ENCODE measurements at places on chromosomes 7 and 10.

DNA sequence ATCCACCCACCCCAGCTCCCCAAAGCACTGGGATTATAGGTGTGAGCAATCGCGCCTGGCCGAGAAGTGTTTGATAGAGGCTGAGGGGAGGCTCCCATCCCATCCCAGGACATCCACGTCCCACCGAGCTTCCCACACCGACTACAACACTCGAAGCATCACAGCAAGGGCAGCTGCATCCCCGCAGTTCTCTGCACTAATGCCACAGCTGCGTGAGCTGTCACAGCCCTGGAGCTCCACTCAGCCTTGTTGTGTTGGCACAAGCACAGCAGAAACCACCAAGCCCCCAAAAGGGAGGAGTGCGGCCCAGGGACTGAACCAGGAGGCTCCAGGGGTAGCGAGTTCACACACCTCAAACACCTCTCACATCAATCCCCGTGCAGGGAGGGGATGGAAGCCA is 121.6 kb downstream of the DIP2C start:
- no peak for DNase-seq

GRCh38 chr7:48182718-48183369 is 11.6 kb downstream of the ABCA13 start:
- DNase-seq, result no peak

DNA sequence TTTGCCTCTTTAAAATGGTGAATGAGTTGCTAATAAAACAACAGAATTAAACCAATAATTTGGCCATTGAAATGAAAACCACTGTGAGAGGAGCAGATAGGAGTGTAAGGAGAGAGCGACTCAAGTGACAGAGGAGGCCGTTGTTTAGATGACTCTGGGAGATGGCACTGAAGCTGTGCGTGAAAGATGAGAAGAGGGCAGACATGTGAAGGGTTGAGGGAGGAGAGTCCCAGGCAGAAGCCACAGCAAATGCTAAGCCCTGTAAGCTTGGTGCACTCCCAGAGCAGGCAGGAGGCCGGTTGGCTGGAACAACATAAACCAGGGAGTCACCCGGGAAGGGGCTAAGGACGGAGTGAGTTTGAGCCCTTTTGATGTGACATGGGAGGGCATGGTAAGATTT is 814 bp upstream of the OPALIN start:
- no peak for DNase-seq

DNA sequence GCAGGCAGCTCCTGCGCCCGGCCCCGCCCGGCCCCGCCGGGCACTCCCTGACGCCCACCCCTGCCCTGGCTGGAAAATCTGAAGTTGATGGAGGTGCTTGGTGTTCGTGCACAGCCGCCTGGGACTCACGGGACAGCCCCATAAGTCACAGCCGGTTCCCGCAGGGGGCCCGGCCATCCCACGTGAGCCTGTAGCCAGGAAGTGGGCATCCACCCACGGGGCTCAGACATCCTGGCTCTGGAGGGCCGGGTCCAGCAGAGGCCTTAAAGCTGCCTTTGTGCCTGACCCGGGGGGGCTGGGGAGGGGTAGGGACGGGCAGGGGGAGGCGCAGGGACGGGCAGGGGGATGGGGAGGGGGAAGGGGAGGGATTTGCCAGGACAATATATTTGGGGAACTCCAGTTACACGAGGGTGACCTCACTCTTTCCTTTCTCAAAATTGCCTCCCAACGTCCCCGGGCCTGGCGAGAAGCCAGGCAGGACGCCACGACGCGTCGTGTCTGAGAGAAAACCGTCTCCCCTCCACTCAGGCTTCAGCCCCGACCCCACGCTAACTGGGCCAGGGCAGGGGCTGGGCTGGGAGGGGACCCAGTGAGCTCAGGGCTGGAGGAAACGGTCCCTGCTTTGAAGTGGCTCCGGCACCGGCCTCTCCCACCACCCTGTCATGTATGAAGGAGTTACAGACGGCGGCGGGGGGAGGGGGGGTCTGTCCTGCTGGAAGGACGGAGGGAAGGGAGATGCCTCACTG is 82.1 kb upstream of the PDGFA start:
- DNase-seq, result peak; percentile 83

DNA sequence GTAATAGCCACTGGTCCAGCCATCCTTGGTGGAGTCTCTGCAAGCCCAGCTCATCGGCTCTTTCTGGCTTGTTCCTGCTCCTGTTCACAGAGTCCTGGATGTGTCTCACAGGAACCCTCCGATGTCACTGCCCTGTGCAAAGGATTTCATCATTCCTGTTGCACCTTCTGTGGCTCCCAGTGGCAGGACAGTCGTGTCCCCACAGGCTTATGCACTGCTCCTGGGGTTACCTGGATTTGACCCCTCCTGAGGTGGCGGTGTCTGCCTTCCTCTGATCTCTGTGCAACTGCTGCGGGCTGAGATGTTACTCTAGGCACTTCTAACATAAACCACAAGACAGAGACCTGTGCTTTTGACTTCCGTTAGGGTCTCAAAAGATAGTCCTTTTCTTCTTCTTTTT is 30.6 kb downstream of the APBB1IP start:
- no peak for DNase-seq

DNA sequence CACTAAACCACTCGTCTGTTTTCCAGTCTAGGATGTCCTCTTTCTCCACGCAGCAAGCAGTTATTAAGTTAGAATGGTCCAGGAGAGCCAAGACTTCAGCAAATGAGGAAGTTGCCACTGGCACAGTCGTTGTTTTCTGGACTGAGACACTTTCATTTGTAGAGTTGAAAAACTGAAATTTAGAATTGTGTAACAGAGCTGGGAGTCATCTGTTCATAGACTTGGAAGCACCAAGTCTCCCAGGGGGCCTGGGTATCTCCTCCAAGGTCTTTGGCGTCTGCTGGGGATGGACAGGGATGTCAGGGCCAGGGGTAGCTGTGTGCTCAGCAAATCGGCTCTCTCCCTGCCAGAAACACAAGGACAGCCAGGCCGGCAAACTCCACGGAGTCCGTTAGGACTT is 208.4 kb downstream of the FANK1 start:
- peak; percentile 53 for DNase-seq

GRCh38 chr7:6178298-6179029 is 94.0 kb downstream of the CYTH3 start:
- no peak for DNase-seq

- DNase-seq, result no peak
Measured at GRCh38 chr10:111440501-111440900, 363.7 kb downstream of the ADRA2A start.

DNA sequence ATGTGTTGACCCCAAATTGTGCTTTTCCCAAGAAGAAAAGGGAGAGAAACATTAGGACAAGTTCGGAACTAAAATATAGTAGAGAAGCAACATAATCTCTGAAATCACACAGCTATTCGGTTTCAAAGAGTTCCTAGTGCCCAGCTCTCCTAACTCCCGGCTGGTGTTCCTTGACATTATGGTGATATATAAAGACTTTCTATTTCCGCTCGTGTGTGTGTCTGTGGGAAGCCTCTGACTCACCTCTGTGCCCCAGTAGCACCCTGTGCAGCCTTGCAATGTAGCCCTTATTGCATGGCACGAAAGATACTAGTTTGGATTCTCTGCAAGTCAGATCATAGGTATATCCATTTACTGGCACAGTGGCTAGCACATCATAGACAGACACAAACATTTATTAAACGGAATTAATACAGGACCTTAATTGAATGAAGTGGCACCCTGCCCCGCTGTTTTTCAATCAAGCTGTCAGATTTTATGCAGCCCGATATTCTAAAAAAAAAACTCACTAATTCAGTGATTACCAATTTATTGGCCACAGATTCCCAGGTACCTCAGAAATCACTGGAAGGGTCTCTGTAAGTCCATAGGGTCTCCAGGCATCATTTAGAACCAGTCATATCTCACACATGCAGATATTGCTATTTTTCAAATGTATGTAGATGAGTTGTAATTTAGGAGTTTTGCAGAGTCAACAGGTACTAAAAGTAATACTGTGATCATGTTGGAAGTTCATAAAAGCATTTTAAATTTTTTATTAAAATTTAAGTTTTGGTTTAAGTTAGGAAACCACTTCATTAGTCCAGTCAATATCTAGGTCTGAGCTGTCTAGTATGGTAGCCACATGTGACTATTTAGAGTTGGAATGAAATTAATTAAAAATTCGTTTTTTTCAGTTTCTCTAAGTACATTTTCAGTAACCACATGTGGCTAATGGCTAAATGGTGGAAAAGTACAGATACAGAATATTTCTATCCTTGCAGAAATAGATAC is 43.3 kb downstream of the SFTPD start:
- DNase-seq, result no peak

GRCh38 chr10:70192326-70192968 is 22.1 kb upstream of the SAR1A start:
- DNase-seq, result no peak

- DNase-seq, result no peak
Measured at GRCh38 chr7:50502001-50502684, 52.0 kb upstream of the FIGNL1 start.

DNA sequence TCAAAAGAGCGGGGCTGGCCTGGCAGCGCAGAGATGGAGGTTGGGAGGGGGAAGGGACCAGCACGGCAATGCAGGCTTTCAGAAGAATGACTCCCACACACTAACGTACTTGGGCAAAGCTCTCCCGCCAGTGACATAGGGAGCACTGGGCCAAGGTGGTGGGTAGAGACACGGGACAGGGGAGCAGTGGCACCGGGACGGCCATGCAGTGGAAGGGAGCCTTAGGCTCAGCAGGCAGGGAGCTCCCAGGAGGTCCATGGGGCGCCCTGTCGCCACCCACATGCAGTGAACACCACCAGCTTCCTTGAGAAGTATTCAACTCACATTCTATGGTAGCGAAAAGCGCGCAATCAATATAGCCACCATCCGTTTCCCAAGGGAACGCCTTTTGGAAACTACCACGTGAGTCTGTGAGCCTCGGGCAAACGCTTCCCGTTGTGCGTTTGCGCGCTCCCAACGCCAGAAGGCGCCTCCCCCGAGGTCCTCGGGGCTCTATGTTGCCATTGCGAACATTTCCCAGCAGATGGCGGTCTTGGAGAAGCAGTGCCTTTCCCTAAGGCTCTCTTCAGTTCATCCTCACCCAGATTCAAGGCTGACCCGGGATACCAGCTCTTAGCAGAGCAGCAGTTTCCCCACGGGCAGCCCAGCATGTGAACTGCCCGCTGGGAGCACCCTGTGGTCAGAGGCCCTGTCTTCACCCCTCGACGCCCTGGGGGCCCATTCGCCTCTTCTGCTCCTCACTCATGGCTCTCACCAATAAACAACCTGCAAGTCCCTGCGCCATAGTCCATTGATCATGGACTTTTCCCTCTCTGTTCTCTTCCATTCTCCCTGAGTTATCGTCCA is 16.4 kb upstream of the OPALIN start:
- DNase-seq, result peak; percentile 86

DNA sequence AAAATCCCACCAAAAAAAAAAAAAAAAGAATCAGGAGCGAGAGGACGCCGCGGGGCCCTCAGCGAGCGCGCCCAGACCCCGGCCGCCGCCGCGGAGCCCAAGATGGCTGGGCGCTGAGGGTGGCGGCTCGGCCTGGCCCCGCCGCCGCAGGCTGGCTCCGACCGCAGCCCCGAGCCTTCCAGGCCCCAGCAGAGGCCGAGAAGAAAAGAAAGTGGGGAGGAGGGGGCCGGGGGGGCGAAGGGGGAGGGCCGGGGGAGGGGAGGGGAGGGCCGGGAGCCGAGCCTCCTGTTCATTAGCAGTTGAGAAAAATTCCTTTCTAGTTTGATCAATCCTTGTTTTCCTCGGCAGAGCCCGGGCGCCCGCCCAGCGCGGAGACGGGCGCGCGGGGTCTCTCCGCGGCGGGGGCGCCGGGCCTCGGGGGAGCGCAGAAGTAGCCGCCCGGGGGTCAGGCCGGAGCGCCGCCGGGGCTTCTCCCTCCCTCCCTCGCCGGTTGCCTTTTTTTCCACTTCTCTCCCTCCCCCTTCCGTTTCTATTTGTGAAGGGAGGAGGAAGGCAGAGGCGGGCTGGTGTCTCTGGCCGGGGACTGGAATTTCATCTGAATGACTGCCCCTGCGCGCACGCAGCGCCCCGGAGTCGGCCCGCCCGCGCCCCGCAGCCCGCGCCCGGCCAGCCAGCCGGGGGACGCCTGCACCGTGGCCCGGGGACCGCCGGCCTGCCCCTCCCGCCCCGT is 778 bp upstream of the TRIM8 start:
- peak; percentile 49 for DNase-seq

GRCh38 chr7:17342756-17343155 is 44.3 kb downstream of the AHR start:
- no peak for DNase-seq

DNA sequence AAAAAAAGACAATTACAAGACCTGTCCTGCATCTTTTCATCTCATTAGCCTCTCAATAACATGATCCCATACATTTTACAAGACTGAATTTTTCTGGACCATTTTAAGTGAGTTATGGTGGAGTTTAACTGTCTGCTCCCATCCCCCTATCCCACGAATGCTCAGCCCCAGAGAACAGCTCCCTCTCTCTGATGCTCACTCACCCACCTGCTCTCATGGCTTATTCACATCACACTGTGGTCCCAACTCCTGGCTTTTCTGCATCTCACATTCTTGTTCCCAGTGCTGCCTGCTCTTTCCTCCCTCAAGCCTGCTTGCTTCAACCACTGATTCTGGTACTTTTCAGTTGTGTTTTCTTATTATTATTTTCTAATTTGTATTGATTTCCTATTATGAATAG is 20.4 kb upstream of the CCSER2 start:
- no peak for DNase-seq

GRCh38 chr7:22549667-22550513 is 49.9 kb upstream of the STEAP1B start:
- DNase-seq, result no peak

- DNase-seq, result no peak
Measured at GRCh38 chr7:43753271-43753810, 5.1 kb upstream of the BLVRA start.

- DNase-seq, result no peak
Measured at GRCh38 chr10:77016855-77017254, 620.8 kb downstream of the KCNMA1 start.

GRCh38 chr10:131206111-131206995 is 105.2 kb downstream of the TCERG1L start:
- no peak for DNase-seq

- no peak for DNase-seq
Measured at GRCh38 chr10:16609211-16609610, 87.5 kb upstream of the C1QL3 start.

DNA sequence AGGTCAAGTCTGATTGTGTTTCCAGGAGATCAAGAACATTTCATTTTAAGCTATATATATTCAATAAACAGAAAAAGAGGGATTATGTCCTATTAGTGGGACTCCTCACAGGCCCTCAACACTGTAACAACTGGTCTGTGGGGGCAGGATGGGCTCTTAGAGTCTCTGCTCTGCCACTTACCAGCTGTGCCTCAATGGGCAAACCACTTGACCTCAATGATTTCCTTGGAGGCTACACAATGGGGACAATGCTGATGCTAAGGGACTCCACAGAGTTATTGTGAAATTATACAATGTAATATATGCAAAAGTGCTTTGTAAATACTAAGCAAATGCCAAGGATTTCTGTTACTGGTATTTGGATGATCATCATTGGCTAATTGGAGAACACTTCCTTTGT is 33.2 kb upstream of the MXI1 start:
- no peak for DNase-seq

DNA sequence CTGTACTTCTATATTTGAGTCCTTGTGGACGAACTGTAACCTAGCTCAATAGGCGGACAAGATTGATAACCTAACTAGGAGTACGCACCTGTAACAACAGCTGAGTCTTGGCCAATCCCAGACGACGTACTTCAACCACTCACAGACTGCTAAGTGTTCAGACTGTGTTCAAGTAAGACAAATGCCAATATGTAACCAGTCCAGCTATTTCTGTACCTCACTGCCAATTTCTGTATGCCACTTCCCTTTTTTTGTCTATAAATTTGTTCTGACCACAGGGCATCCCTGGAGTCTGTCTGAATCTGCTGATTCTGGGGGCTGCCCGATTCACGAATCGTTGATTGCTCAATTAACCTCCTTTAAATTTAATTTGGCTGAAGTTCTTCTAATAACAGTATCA is 32.2 kb downstream of the HACD1 start:
- DNase-seq, result peak; percentile 6

Data from CD14-positive monocyte (primary cell).